Osteoblast (primary cell): ENCODE measurements at places on chromosomes 12 and 14. TPM values are rescaled to one million over a fixed set of nuclear protein-coding genes. Genes with fewer than 3 reads are reported as not detected.

DNA sequence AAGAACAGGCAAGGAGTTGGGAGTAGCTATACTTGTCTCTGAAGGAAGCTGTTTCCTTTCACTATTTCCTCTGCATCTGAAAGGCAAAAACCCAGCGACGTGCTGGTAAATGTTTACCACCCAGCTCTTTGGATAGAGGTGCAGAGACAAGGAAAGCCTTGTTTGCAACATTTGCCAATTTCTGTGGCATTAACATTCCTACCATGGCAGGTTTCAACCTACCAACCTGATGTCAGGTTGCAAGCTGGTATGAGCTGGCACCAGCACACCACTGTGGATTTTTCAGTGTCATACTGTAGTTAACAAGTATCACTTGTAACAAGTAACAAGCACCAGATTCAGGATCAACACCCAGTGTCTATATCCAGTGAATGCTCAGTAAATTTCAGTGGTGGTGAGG, 294.8 kb upstream of the TMPO start:
- no peak for DNase-seq

GRCh38 chr12:20212658-20213555, 155.4 kb upstream of the PDE3A start:
- peak; percentile 86 for DNase-seq

DNA sequence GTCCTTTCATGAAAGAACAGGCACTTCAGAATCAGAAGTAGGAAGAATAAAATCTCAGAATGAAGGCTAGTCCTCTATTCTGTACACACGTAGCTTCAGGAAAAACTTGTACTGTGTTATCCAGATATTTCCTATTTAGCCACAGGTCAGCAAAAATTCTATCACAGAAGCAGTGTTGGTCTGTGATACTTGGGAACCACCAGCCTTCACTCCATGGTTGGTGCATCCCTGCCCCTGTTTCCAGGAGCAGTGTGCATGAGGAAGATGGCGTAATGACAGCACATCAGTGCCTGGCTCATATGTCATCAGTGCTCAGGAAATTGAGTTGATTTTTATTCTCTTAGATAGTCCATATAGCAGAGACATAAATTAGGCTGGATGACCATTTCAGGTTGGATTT, 87.7 kb downstream of the SAMD4A start:
- peak; percentile 9 for DNase-seq

DNA sequence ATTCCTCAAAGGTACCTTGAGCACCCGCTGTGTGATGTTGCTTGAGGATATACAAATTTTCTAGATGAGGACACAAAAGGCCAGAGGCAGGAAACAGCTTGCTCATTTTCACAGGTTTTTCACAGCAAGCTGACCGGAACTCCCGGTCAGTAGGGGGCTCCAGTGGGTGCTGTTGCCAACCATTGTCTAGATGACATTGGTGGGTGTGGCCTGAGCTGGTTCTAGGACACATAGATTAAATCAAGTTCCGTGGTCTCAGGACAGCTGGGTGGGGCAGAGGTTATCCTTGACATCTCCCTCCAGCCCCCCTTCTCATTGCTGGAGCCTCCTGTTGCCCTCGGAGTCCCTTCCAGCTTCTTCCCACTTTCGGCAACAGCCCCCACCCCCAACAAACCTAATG, 153.6 kb upstream of the FKBP4 start:
- DNase-seq: no peak

GRCh38 chr12:56222531-56222895, 791 bp upstream of the RNF41 start:
- peak; percentile 58 for DNase-seq

DNA sequence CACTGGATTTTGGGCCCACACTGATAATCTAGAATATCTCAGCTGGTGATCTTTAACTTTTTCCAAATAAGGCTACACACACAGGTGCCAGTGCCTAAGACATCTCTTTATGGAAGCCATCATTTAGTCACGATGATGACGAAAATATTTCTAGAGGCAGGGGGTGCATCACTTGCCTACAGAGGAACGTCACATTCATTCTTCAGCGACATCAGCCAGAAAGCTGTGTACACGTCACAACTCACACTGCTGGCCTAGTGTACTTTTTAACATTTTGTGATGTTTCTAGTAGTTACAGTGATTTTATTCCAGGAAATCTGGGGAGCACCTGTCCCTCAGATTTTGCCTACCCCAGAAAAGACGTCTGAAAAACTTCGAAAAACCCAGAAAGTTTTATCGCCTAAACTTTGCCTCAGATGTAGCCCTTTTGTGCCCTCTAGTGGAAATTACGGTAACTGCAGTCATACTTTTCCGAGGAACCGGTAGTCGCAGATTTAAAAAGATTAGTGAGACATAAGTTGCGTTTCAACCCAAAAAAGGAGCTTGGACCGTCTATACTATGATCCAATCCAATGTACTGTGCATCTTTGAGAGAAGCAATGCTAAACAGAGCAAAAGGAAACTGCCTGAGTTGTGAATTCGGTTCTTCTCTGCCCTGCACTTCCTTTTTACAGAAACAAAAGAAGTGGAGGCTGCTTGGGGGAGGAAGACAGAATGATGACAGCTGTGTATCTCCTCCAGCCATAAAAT, 64.3 kb upstream of the STON2 start:
- DNase-seq: peak; percentile 67

GRCh38 chr12:81078469-81079196, 754 bp downstream of the ACSS3 start:
- peak; percentile 79 for DNase-seq

- DNase-seq: no peak
Observed at GRCh38 chr14:86852530-86852929, 1140.5 kb downstream of the GALC start.

DNA sequence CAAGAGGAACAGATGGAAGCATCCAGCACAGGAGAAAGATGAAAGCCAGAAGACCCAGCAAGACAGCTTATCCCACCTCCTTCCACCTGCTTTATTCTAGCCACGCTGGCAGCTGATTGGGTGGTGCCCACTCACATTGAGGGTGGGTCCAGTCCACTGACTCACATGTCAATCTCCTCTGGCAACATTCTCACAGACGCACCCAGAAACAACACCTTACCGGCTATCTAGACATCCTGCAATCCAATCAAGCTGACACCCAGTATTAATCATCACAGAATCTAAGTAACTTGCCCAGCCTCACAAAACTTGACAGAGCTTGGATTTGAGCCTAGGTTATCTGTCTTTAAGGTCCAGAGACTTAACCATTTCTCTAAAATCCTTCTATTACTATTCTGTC, 208.9 kb downstream of the PAH start:
- DNase-seq: no peak

GRCh38 chr14:83664389-83664788, 1865.6 kb upstream of the FLRT2 start:
- no peak for DNase-seq

GRCh38 chr14:104687601-104688504, 1.6 kb upstream of the INF2 start:
- peak; percentile 97 for DNase-seq

- DNase-seq: peak; percentile 58
Observed at GRCh38 chr14:103402695-103403094, 17.5 kb downstream of the MARK3 start.

- no peak for DNase-seq
Observed at GRCh38 chr12:75239987-75240386, 30.3 kb upstream of the KCNC2 start.

DNA sequence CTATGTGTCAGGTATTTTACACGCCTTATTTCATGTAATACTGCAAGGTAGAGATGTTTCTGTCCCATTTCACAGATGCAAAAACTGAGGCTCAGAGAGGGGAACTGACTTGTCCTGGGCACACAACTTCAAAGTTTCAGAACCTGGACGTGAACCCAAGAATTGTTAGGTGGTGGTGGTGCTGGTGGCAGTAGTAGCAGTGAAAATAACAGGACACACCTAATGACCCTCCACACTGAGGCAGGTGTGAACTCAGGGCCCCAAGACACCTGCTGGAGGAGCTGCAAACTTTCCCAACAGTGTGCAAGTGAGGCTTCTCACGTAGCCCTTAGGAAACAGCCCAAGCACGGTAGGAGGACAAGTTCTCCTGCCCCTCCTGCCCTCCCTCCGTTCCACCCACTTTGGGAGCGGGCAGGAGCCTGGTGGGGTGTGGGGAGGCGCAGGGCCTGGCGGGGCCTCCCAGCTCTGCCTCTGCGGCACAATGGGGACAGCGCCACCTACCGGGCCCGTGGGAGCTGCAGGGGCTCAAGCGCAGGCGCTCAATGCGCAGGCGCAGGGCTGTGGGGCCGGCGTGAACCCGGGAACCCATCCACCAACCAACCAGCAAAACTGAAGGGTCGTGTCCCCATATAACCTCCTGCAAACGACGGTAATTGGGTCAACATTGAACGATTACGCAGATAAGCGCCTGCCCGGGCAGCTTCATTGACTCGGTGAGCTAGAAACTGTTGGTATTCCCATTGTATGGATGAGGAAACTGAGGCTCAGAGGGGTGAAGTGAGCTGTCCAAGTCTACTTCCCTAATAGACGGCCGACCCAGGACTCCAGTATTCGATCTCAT, 12.0 kb upstream of the TRPV4 start:
- peak; percentile 98 for DNase-seq

- DNase-seq: no peak
Observed at GRCh38 chr14:25233613-25234012, 183.7 kb upstream of the STXBP6 start.

- peak; percentile 78 for DNase-seq
Observed at GRCh38 chr12:104049278-104049902, 597 bp downstream of the GLT8D2 start.

DNA sequence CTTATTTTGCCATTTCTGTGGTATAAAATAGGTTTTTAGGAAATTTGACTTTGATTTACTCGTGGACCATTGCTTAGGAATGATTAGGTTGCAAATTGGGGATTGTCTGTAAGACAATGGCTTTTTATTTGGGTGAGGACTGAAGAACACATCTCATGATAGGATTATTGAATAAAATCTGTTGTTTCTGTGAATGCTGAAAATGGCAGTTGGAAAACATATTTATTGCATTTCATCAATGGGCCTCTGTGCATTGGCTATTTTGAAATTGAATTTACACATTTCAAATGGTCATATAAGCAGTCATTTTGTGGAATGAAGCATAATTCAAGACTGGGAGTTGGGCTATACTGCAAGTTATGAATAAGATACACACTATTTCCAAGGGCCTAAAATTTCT, 46.0 kb downstream of the FGD4 start:
- no peak for DNase-seq

GRCh38 chr14:67533754-67534085, 630 bp downstream of the PLEKHH1 start:
- DNase-seq: peak; percentile 43

DNA sequence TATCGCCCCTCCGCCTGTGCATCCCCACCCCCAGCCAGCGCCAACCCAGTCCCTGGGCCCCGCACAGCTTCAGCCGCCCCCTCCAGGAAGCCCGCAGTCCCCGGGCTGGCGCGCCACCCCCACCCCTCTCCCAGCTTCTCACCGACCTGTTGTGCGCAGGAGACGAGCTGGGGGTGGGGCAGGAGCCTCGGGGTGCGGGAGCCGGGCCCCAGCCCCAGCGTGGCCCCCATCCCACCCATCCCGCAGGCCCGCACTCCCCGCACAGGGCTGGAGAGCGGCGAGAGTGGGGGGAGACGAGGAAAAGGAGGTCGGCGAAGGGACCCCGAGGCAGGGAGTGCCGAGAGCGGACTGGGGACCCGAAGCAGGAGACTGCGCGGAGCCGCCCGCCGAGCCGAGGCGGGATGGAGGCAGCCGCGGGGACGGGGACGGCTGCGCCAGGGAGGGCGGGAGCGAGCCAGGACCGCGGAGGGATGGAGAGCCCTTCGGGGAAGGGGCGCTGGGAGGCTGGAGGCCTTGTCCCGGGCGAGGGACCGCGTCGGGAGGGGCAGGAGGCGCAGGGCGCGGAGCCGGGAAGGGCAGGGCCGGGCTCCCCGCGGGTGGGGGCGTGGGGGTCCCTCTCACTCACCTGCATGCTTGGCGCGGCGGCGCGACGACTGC, 498 bp downstream of the PIANP start:
- peak; percentile 87 for DNase-seq

GRCh38 chr14:43939836-43940235, 567.2 kb downstream of the FSCB start:
- peak; percentile 10 for DNase-seq

- DNase-seq: peak; percentile 97
Observed at GRCh38 chr14:100709289-100710284, 17.1 kb upstream of the DLK1 start.

- DNase-seq: no peak
Observed at GRCh38 chr12:116157845-116158267, 119.6 kb downstream of the MED13L start.

DNA sequence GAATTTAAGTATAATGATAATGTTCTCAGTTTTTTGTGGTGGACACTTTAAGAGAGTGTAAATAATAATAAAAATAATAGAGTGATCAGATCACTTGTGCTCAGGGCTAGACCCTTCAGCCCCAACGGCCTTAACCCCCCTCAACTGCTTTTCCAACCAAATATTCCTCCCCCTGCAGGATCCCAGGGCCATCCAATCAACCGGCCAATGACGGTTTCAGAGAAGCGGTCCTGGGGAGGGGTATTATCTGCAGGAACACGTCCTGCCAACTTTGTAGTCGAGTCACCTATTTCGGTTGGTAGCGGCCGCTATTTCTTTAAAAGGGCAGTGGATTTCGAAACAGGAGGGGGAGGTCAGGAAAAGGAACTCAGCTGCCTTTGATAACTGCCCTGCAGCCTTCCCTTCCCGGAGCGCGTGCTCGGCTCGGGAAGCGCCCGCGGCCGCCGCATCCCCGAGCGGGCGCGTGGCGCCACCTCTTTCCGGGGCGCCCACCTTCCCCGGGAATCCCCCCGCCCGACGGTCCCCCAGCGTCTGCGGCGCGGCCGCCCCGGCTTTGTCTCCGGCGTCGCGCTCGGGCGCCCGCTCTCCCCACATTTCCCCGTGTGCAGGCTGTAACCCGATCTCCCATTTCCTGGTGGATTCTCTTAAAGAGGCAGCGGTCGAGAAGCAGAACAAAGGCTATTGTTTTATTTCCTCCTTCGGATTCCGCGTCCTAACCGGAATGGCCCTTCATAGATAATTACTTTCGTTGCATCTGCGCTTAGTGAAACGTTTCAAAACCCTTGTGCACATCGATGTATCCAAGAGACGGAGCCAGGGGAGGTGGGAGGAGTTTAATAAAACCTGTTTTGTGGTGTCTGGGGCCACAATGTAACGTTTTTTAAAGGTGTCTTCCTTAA, 711 bp upstream of the ETV6 start:
- DNase-seq: peak; percentile 97

POLE2 gene
- total RNA-seq: 4.4 and 6.2 TPM in 2 replicates

ATG14 gene
- 21.7 and 24.5 TPM in 2 replicates for total RNA-seq

CCDC198 gene
- total RNA-seq: not detected in 2 replicates

SPRYD3 gene
- total RNA-seq: 25.6 and 26.8 TPM in 2 replicates

COX8C gene
- total RNA-seq: not detected in 2 replicates

KLHDC1 gene
- 2.9 and 4.7 TPM in 2 replicates for total RNA-seq

CLEC4C gene
- not detected in 2 replicates for total RNA-seq

AQP5 gene
- total RNA-seq: not detected in 2 replicates

DNAI7 gene
- total RNA-seq: 0.29 and 0.36 TPM in 2 replicates

LRP1-AS gene
- total RNA-seq: not detected in 2 replicates

CMTM5 gene
- not detected in 2 replicates for total RNA-seq

NKX2-8 gene
- not detected in 2 replicates for total RNA-seq

RDH5 gene
- total RNA-seq: 27.7 and 32.2 TPM in 2 replicates

BDKRB1 gene
- total RNA-seq: 0.59 and 0.72 TPM in 2 replicates

CLEC1A gene
- total RNA-seq: under 0.01 TPM in 1 of 2 replicates, not detected in the other

KRT82 gene
- total RNA-seq: not detected in 2 replicates

MMP17 gene
- total RNA-seq: 10.5 and 11.2 TPM in 2 replicates

VRTN gene
- total RNA-seq: not detected in 2 replicates
